Amygdala (tissue), 56 donors: ENCODE measurements at places on chromosomes 16 and 17.

DNA sequence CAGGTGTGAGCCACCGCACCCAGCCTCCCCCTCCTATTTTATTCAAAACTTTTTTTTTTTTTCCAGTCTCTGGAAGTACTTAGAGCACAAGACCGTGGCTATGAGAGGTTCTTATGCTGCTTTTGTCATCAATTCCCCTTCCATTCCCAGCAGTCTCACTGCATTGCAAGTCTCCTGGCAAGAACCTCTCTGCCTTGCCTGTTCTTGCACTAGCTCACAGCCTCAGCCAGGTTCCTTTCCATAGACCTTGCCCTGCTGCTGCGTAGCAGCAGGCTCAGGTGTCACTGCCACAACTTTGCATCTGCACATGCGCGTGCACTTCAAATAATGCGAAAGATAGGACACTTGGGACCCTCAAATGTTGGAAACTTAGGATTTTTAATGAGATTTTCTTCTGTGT, 15.6 kb downstream of the ATP6V0A1 start:
- no peak for DNase-seq

DNA sequence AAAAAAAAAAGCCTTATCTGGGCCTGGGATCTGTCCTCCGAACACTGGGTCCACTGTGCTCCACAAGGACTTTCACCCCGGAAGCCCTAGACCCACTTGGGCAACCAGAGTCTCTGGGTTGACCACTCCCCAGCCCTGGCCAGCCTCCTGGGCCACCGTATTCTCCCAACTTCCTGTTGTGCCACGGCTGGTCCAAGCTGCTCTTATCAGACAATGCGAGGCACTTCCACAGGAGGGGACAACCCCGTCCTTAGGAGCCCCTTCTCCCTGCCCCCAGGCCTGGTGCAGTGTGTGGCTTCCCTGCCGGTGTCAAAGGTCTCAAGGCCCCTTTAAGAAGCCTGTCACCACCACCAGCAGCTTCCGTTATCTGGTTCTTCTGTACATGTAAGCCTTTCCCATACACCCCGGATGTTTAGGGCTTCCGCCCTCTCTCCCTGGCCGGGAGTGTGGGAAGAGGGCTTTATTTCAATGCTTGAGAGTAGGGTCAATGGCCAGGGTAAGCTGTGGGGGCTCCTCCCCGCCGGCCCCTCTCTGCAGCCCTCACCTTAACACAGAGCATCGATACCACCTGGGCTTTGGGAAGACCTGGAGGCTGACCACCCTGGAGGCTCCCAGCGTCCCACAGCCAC, 313.0 kb downstream of the SEC14L1 start:
- no peak for DNase-seq

DNA sequence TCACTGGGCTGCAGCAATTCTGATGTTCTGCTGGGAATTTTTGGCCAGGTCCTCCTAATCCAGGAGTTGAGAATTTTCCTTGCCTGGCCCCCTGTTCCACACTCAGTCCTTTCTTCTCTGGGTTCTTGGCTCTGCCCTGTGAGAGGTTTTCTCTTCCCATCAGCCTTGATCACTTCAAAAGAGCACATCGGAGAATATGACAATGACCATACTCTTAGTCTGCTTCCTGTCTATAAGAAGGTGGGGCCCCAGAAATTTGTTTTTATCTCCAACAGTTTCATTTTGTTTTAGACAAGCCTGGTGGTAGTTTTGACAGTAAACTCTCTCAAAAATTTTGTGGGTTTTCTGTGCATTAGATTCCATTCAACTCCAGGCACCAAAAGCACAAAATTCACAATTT, 70.7 kb downstream of the C17orf67 start:
- no peak for DNase-seq

DNA sequence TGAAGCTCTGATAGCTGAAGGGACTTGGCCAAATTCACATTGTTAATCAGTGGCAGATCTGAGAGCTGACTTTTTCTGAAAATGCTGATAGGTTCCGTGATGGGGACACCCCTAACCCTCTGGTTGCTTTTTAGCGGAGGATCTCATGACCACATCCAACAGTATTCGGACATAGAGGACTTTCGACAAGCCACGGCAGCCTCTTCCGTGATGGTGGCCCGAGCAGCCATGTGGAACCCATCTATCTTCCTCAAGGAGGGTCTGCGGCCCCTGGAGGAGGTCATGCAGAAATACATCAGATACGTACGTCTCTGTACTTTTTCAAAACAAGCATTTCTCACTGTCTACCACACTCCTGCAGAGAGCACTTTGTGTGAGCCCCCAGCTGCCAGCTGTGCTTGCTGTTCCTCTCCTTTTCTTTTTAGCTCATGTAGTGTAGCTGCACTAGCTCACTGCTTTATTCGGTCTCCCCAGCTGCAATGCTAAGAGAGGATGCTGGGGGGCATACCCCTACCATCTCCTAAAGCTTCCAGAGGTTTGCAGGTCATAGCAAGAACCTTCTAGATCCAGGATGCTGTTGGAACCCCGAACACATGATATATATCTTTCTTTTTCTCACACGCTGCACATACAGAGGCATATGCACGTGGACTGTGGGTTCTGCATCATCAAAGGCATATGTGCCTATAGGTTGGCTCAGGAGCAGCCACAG, 14.2 kb upstream of the NFATC3 start:
- no peak for DNase-seq

- DNase-seq = no peak
Measured at GRCh38 chr17:78995022-78995760, 14.4 kb downstream of the CANT1 start.
